ENCODE measurements at places on chromosomes 6 and 20. TPM values are rescaled to one million over a fixed set of nuclear protein-coding genes. Genes with fewer than 3 reads are reported as not detected.

RFX6 gene
- 0.59 TPM for total RNA-seq

PLN gene
- total RNA-seq, result 24.1 TPM

NAPB gene
- 8.4 TPM for total RNA-seq

XKR7 gene
- total RNA-seq, result 0.07 TPM
